Activated T-helper 2 cell treated with anti-CD3 and anti-CD28 coated beads, Interferon-gamma antibody, Interleukin-2, Interleukin-4, amounts not matched to agents 10 μg/mL and 5 μg/mL and 100 μg/mL, durations not matched to agents 14 hours and 24 hours and 36 hours (primary cell): ENCODE measurements at places on chromosomes 11 and 22.

- no peaks in the 10 kb centered on the region for H3K27me3 ChIP-seq
- H3K4me1 ChIP-seq = peaks cover 3% of the 10 kb centered on the region
- H3K4me3 ChIP-seq = no peak overlapping the region
These were observed 8.6 kb downstream of the DNHD1 start for GRCh38 chr11:6505577-6506240.

DNA sequence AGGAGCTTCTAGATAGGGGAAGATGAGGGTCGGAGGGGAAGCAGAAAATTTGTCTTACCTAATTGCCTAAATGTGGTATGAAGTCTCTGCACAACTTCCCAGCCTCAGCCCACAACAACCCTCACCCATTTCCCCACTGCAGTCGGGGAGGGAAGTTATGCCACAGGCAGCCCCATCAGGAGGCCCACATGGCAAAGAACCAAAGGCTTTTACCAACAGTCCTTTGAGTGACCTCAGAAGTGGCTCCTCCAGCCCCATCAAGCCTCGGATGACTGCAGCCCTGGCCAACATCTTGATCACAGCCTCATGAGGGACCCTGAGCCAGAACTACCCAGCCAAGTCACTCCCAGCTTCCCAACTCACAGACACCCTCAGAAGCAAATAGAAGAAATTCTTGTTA lies 54.8 kb downstream of the CHST1 start:
- peaks cover 7% of the 10 kb centered on the region for H3K27me3 ChIP-seq
- DNase-seq = no peak
- no peak overlapping the region for H3K4me3 ChIP-seq
- no peaks in the 10 kb centered on the region for H3K4me1 ChIP-seq
- H3K27ac ChIP-seq = no peak overlapping the region
- no peaks in the 10 kb centered on the region for H3K36me3 ChIP-seq

DNA sequence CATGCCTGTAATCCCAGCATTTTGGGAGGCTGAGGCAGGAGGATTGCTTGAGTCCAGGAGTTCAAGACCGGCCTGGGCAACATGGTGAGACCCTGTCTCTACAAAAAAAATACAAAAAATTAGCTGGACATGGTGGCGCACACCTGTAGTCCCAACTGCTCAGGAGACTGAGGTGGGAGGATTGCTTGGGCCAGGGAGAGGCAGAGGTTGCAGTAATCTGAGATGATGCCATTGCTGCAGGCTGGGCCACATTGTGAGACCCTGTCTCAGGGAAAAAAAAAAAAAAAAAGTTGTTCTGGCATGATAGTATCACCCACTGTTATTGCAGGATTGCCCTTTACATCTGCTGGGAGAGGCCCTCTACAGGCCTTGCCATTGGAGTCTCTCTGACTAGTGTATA lies 18.4 kb downstream of the ATXN10 start:
- H3K4me1 ChIP-seq = peaks cover 3% of the 10 kb centered on the region
- no peak overlapping the region for H3K27ac ChIP-seq
- H3K36me3 ChIP-seq = peaks cover 34% of the 10 kb centered on the region
- no peak for DNase-seq
- no peak overlapping the region for H3K4me3 ChIP-seq
- no peaks in the 10 kb centered on the region for H3K27me3 ChIP-seq

DNA sequence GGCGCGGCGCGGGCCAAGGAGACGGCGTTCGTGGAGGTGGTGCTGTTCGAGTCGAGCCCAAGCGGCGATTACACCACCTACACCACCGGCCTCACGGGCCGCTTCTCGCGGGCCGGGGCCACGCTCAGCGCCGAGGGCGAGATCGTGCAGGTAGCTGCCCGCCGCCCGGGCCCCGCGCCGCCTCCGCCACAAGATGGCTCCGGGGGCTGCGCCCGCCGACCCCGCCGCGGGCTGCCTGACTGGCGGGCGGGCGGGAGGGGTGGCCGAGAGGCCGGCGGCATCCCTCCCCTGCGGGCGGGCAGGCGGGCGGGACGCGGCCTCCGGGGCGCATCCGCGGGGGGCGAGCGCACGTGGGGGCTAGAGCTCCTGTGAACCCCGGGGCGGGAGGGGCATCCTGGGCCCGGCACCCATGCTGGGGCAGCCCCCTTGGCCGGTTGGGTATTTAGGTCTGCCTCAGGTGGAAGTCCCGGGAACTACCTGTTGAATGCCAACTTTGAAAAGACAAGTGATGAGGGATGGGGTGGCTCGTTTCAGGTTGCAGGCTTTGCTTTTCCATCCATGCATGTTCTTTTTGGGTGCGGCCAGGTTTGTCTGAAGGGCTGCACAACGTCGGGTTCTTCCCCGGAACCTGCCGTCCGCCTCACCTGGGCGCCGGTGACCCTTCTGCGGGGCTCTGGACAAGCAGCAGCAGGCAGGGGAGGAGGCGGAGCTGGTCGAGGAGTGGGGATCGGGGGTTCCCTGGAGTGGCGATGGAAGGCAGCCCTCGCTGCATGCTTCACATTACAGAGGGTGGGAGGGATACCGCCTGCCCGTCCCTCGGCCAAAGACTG lies 760 bp downstream of the ZNRF3 start:
- H3K36me3 ChIP-seq = peaks cover 3% of the 10 kb centered on the region
- H3K27me3 ChIP-seq = peaks cover 68% of the 10 kb centered on the region
- peak overlapping the region; percentile 51 for H3K4me3 ChIP-seq
- no peak overlapping the region for H3K27ac ChIP-seq

- H3K4me1 ChIP-seq = no peaks in the 10 kb centered on the region
- no peak for DNase-seq
- H3K27me3 ChIP-seq = no peaks in the 10 kb centered on the region
- no peaks in the 10 kb centered on the region for H3K36me3 ChIP-seq
- no peak overlapping the region for H3K4me3 ChIP-seq
These were observed 159.6 kb downstream of the CTTN start for GRCh38 chr11:70557742-70558485.

- no peak overlapping the region for H3K4me3 ChIP-seq
- H3K27ac ChIP-seq = no peak overlapping the region
- peaks cover 4% of the 10 kb centered on the region for H3K4me1 ChIP-seq
- no peaks in the 10 kb centered on the region for H3K36me3 ChIP-seq
- DNase-seq = no peak
These were observed 64.0 kb downstream of the CCDC83 start for GRCh38 chr11:85918910-85919794.

DNA sequence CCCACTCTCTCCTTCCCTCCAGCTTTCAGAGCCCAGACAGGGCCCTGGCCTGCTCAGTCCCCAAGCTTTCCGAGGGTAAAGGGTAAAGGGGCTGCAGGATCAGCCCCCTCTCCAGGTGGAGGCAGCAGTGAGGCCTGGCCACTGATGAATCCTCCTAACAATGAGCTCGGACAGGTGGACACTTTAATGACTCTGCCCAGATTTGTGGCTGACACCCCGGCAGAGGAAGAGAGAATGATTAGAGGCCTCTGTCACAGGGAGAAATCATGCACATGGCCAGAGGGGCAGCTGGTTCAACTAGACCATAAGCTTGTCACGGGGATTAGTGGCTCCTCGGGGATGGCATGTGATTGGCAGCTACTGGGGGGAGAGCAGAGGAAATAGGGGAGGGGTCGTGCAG lies 587.5 kb upstream of the B3GAT1 start:
- H3K27ac ChIP-seq = no peak overlapping the region
- no peaks in the 10 kb centered on the region for H3K27me3 ChIP-seq
- no peaks in the 10 kb centered on the region for H3K4me1 ChIP-seq
- H3K36me3 ChIP-seq = no peaks in the 10 kb centered on the region

DNA sequence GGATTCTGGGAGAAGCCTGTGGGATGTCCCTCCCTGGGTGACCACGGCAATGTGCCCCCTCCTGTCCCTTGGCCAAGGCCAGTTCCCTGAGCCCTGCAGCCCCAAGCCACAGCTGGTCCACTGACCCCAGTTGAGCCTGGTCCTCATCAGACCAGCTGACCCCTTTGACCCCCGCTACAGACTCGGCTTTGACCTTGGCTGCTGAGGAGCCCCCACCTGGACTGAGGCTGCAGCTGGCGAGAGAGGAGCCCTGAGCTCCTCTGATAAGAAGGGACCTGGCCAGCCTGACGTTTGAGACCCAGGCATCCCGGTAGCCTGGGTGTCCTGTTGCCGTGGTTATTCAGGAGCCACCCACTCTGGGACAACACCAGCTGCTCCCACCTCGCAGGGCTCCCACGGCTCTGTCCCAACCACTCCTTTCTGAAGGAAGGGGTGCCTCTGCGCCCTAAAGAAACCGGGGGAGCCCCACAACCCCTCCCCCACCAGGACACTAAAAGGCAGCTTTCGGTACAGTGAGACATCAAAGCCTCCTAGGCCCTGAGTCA lies 3.0 kb downstream of the ASCL2 start:
- H3K27me3 ChIP-seq = peaks cover 16% of the 10 kb centered on the region
- H3K27ac ChIP-seq = no peak overlapping the region
- no peaks in the 10 kb centered on the region for H3K36me3 ChIP-seq
- no peak overlapping the region for H3K4me3 ChIP-seq

DNA sequence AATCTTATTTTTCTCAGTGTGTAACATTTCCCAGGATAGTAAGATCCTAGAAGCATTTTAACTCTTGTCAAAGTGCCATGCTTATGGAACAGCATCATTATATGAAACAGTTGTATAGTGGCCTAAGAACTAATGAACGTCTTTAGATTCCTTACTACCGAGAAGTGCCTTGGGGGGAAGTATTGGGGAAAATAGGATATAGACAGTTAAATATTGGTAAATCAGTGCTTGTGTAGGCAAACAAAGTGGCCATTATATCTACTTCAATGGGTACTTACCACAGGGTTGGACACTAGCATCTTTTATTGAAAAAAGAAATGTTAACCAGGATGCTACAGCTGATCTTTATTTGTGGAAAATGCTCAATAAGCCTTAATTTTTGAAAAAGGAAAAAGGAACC lies 11.3 kb downstream of the FAR1 start:
- peaks cover 24% of the 10 kb centered on the region for H3K4me1 ChIP-seq
- no peak for DNase-seq
- H3K27ac ChIP-seq = no peak overlapping the region
- H3K4me3 ChIP-seq = no peak overlapping the region
- H3K36me3 ChIP-seq = peaks cover 4% of the 10 kb centered on the region

DNA sequence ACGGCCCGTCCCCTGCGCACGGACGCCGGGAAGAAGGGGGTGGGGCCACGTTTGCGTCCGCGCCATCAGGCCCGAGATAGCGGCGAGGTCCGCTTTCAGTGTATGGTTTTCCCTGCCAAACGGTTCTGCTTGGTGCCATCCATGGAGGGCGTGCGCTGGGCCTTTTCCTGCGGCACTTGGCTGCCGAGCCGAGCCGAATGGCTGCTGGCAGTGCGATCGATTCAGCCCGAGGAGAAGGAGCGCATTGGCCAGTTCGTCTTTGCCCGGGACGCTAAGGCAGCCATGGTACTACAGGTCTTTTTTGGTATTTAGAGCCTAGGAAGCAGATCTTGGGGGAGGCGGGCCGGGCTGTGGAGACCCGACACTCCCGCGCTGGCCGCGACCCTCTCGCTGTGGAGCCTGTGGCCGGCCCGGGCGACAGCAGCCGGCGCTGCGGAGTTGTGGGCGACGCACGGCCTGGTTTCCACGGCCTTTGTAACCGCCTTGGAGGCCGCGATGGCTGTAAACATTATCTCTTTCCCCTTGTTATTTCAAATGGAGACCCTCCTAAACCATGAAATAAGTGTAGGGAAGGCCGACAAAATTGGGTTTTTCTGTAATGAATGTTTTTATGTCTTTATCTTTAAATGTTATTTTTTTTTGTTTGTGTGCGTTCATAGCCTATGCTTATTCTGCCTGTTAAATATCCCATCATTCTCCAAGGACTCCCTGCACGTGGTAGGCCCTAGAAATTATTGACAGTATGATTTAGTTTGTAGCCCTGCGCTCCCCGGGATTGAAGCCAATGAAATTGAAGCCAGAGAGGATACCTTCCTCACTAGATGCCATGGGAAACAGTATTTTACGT lies at the start of gene AASDHPPT:
TSS of gene AASDHPPT (plus strand) at position 54 of the 847 bp plus-strand sequence. CDS start at position 103, 49 bp downstream.
- peak within 1 kb of the TSS; percentile 92 for H3K4me3 ChIP-seq
- H3K27ac ChIP-seq = peak within 1 kb of the TSS; percentile 90
- no peak for DNase-seq

DNA sequence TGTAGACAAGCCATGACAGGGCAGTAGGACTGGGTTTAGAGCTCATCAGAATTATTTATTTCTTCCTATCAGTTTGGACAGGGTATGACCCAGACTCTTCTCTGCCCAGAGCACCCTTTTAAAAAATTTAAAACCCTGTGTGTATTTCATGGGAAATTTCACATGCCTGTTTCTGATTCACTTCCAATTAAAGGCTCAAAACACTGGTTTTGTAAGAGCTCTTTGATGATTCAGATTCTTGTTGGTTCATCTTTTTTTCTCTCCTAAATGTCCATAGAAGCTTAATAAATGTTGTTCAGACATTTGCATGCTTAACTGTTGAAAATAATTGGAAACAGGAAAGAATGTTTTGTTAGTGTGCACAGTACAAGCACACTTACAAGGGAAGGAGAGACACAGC lies 13.8 kb downstream of the FLI1 start:
- no peak overlapping the region for H3K4me3 ChIP-seq
- no peak overlapping the region for H3K27ac ChIP-seq
- peaks cover 67% of the 10 kb centered on the region for H3K4me1 ChIP-seq
- no peak for DNase-seq
- no peaks in the 10 kb centered on the region for H3K27me3 ChIP-seq

DNA sequence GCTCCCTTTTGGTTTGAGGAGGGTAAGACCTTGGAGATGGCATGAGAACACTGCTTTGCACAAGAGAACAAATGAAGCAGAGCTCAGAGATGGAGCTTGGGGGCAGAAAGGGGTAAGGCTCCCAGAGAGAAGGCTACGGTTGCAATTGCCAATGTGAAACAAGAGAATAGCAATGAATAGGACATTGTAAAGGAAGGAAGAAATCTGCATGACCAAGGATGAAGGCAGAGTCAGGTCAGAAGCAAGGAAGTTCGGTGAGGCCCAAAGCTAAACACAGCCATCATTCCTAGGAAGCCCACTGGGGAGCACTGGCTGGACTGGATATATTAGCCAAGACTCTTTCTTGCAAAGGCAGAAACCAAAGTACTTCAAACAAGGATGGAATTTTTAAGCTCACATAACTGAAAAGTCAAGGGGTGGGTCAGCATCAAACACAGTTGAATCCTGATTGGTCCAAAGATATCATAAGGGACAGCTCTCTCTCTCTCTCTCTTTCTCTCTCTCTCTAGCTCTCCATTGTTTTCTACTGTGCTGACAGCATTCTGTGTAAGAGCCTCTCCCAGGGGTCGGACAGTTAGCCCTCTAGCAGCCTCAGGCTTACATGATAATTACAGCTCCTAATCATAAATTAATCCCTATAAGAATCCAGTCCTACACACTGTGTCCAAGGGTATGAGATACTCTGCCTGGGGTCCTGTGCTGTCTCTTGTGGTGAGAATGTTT lies 484.3 kb downstream of the SOX6 start:
- H3K36me3 ChIP-seq = no peaks in the 10 kb centered on the region
- H3K27ac ChIP-seq = no peak overlapping the region
- H3K4me1 ChIP-seq = no peaks in the 10 kb centered on the region
- no peaks in the 10 kb centered on the region for H3K27me3 ChIP-seq

DNA sequence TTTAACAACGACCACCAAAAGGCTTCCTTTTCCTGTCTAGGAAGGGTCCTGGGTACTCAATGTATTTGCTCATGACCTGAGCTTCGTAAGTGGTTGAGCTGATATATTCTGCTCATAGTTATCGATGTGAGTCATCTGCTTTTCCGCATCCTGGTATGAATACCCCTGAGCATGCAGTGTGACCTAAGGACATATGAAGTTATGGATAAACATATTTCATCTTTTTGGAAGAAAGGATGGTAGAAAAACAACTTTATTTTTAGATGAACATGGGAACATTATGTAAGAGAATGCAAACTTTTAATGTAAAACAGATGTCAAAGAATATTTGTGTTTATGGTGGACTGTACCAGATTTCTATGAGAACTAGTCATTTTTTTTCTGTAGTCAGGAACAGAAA lies 28.4 kb downstream of the TRPC6 start:
- H3K4me1 ChIP-seq = no peaks in the 10 kb centered on the region
- no peaks in the 10 kb centered on the region for H3K36me3 ChIP-seq
- H3K4me3 ChIP-seq = no peak overlapping the region
- H3K27me3 ChIP-seq = no peaks in the 10 kb centered on the region
- DNase-seq = no peak
